CD4-positive, alpha-beta memory T cell (primary cell): ENCODE measurements at places on chromosomes 3 and 15. TPM values are rescaled to one million over a fixed set of nuclear protein-coding genes. Genes with fewer than 3 reads are reported as not detected.

- H3K4me3 ChIP-seq = peak within 1 kb of the TSS; percentile 30
- no peak for DNase-seq
- H3K36me3 ChIP-seq = no peaks in the 10 kb centered on the region
- peak within 1 kb of the TSS; percentile 0 for H3K27ac ChIP-seq
- H3K27me3 ChIP-seq = no peaks in the 10 kb centered on the region
- H3K4me1 ChIP-seq = peaks cover 16% of the 10 kb centered on the region
Observed at GRCh38 chr15:80695099-80695910, at the start of gene ABHD17C. Gene ABHD17C (plus strand): TSS chr15:80695310. CDS start chr15:80695430, 120 bp downstream.

GRCh38 chr3:12773030-12773709 is 14.1 kb upstream of the TMEM40 start:
- H3K27ac ChIP-seq = no peak overlapping the region
- no peak for DNase-seq
- H3K27me3 ChIP-seq = no peaks in the 10 kb centered on the region
- no peaks in the 10 kb centered on the region for H3K36me3 ChIP-seq
- no peak overlapping the region for H3K4me3 ChIP-seq

- no peaks in the 10 kb centered on the region for H3K4me1 ChIP-seq
- no peak overlapping the region for H3K4me3 ChIP-seq
- no peaks in the 10 kb centered on the region for H3K27me3 ChIP-seq
- no peaks in the 10 kb centered on the region for H3K36me3 ChIP-seq
- no peak overlapping the region for H3K27ac ChIP-seq
Observed at GRCh38 chr15:99343881-99344551, 92.7 kb downstream of the LRRC28 start.

- H3K36me3 ChIP-seq = peaks cover 22% of the 10 kb centered on the region
- no peak overlapping the region for H3K27ac ChIP-seq
- no peak for DNase-seq
Observed at GRCh38 chr3:14117468-14118399, 6.9 kb downstream of the CHCHD4 start.

DNA sequence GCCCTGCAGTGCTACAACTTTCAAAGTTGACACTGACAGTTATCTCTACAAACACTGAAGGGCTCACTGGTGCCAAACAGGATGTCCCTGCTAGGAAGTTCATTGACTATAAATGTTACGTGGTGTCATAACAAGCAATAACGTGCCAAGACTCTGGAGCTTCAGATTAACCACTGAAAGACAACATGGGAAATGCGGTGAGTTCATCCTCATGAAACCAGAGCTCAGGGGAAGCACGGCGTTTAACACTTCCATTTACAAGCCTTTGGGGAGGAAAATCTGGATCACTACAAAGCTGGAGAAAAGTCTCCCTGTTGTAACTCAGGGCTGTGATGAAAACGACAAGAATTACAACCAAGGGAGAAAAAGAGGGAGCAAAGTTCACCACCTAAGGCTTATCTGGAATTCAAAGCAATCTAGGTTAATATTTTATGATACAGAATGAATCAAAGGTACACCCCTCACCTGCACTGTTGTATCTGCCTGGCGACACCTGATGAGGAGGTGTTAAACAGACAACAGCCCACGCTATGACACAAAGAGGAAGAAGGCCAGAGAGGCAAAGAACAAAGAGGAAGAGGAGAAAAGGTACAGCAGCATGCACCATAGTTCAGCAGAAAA is 27.0 kb downstream of the SHQ1 start:
- H3K36me3 ChIP-seq = no peaks in the 10 kb centered on the region
- no peaks in the 10 kb centered on the region for H3K27me3 ChIP-seq
- no peak for DNase-seq
- H3K27ac ChIP-seq = no peak overlapping the region
- H3K4me1 ChIP-seq = peaks cover 14% of the 10 kb centered on the region

DNA sequence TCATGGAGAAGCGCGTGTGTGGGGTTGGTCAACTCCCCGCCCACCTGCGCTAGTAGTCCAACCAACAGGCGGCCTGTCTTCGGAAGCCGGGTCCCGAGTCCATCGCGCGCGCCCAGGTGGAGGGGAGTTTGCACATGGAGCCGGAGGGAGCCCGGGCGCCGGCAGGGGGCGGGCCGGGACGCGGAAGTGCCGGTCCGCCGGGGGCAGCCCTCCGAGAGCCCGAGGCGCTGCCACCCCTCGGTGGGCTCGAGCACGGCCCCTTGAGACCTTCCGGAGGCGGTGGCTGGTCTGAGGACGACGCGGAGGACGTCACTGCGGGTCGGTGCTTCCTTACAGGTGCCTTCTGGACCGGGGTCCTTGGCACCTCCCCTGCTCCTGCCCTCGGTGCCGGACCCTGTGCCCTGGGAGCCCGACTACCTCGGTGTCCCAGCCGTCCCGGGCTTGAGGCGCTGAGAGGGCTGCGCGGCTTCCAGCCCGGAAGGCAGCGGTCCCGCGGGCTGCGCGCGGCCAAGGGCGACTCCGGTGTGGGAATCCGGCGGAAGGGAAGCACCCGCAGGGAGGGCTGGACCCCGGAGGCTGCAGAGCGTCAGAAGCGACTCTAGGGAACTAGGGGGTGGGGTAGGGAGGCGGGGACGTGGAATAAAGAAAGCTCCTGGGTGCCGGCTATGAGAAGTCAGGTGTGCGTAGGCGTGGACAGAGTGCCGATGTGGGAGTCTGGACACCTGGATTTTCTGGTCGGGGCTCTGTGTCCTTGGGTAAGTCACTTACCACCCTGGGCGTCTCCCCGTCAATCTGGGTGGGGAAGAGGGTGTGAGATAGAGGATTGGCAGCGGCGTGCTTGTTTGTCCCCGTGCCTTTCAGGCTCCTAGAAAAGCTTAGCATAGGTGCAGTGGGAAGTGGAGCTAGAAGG is 212.3 kb downstream of the FGF12 start:
- H3K4me3 ChIP-seq = no peak overlapping the region
- H3K27me3 ChIP-seq = no peaks in the 10 kb centered on the region
- H3K27ac ChIP-seq = no peak overlapping the region

GRCh38 chr3:22199095-22199494 is 448.1 kb upstream of the ZNF385D start:
- DNase-seq = no peak
- H3K27ac ChIP-seq = no peak overlapping the region
- H3K27me3 ChIP-seq = no peaks in the 10 kb centered on the region
- no peaks in the 10 kb centered on the region for H3K36me3 ChIP-seq

- H3K27me3 ChIP-seq = no peaks in the 10 kb centered on the region
- no peak for DNase-seq
- no peak overlapping the region for H3K27ac ChIP-seq
- H3K4me1 ChIP-seq = no peaks in the 10 kb centered on the region
- no peaks in the 10 kb centered on the region for H3K36me3 ChIP-seq
Observed at GRCh38 chr3:134685929-134686802, 35.3 kb upstream of the KY start.

- peak overlapping the region; percentile 96 for H3K4me3 ChIP-seq
- H3K27me3 ChIP-seq = no peaks in the 10 kb centered on the region
- no peaks in the 10 kb centered on the region for H3K36me3 ChIP-seq
- DNase-seq = peak; percentile 27
Observed at GRCh38 chr3:160754371-160754854, 1.6 kb upstream of the PPM1L start.

DNA sequence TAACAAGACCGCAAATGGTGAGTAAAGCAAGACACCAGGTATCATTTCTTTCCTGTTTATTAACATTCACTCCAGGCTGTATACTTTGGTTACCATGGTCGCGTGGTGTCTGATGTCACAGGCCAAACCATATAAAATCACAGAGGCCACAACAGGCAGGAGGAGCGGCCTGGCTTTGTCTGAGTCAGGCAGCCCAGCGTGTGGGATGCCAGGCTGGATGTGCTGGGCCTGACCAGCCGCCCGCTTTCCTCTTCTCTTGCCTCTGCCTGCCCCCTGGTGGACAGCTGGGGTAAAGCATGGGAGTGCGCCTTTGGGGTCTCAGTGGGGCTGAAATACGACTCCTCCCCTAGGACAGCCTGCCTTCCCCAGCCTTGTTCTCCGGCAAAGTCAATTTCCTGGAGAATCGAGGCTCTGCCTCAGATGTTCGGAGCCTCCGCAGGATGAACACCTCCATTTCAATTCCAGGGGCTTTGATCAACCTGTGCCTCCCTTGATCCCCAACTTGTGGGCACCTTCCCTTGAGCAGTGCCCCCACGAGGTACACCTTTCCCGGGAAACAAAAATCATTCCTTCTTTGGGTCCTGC is 78.2 kb downstream of the CCNL1 start:
- peak overlapping the region; percentile 55 for H3K27ac ChIP-seq
- H3K4me3 ChIP-seq = no peak overlapping the region
- DNase-seq = peak; percentile 83
- H3K4me1 ChIP-seq = peaks cover 20% of the 10 kb centered on the region

CILP gene
- 0.42 TPM for total RNA-seq
